NCI-H1105 treated with DMSO at 0.1 percent for 48 hours (cell line): ENCODE measurements at places on chromosomes 2 and 18.

DNA sequence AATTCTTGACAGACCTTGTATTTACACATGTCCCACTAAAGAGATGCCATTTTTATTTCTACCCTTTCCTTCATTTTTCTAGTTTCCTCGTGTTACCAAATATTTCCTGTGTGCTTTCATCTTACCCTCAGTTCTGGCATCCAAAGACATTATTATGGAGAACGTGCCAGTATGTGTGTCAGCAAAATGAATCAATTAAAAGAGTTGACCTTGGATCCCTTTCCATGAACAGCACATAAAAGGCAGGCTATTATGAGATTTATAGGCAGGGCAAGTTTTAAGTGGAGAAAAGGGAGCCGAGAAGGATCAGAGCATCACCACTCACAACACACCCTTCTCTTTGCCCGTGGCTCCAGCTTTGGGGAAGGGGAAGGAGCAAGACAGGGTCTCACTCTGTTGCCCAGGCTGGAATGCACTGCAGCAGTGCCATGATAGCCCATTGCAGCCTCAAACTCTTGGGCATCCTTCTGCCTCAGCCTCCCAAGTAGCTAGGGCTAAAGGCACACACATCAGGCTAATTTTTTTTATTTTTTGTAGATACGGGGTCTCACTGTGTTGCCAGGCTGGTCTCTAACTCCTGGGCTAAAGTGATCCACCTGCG lies 149.9 kb downstream of the GFPT1 start:
- no peak for DNase-seq

DNA sequence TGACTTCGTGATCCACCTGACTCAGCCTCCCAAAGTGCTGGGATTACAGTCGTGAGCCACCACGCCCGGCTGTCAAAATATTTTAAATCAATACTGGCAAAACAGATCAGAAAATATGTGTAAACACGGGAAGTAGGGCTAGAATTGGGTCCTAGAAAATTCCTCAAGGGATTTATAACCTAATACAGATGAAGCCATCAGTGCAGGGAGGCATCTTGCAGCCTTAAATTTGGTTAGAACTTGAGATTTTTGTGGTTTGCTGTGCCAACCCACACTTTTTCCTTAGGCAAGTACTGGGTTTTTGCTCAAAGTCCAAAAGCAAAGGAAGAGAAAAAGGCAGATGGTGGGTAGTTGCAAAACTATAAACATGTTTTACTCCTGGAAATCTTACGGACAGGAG lies 33.7 kb upstream of the NFE2L2 start:
- no peak for DNase-seq

- DNase-seq, result peak; percentile 69
Measured at GRCh38 chr2:230068651-230069055, at the start of gene SLC16A14. TSS of gene SLC16A14 (minus strand) at chr2:230068924. CDS start at chr2:230059352, 9,572 bp downstream.

GRCh38 chr2:229422063-229422462 lies 151.0 kb upstream of the PID1 start:
- peak; percentile 77 for DNase-seq

DNA sequence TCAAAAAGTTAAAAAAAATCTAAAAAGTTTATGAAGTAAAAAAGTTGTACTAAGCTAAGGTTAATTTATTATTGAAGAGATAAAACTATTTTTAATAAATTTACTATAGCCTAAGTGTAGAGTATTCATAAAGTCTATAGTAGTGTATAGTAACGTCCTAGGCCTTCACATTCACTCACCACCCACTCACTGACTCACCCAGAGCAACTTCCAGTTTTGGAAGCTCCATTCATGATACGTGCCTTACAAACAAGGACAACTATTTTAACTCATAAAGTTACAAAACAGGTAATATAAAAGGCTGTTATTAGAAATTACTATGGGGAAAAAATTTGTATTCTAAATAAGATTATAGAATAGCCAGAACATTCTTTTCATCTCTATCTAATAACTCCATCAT lies 158.9 kb upstream of the FN1 start:
- DNase-seq, result no peak

DNA sequence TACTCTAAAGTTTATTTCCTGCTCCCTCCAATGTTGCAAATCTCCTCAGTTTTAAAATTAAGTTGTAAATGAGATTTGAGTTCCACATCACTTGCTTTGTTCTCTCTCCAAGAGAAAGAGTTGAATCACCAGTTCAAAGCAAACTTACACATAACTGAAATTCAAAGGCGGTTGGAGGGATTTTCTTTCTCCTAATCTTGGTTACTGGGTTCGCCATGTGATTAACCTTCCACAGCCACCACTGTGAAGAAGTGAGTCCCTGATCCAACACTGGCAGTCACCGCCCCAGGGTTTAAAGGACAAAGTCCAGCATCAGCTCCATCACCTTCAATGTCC lies 247.1 kb downstream of the MYCN start:
- DNase-seq, result no peak

DNA sequence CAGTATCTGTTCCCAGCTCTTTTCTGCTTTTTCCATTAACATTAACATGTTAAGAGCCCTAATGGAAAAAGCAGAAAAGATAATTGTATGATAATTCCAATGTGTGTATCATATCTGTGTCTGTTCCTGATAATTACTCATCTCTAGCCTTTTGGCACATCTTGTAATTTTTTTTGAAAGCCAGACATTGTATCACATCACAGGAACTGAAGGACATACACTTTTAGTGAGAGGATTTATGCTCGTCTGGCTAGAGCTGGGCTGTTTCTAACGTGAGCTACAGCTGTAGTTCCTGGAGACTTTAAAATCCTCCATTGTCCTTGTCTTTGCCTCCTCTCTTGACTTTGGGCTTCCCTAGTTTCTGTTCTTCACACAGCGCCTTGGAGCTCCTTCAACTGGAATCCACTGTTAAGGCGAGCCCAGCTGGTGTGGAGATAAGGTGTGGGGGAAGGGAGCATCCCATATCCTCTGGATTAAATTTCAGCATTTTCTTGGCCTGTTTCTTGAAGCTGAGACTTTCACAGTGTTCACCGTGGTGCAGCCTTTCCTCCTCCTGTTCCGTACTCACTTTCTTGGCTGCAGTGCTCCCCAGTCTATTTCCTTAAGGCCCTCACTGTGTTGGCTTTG lies 211.5 kb downstream of the GALR1 start:
- DNase-seq, result no peak

- DNase-seq, result no peak
Measured at GRCh38 chr2:210460322-210461227, 16.0 kb downstream of the LANCL1 start.

GRCh38 chr2:65992198-65992554 lies 442.7 kb upstream of the MEIS1 start:
- DNase-seq, result no peak

DNA sequence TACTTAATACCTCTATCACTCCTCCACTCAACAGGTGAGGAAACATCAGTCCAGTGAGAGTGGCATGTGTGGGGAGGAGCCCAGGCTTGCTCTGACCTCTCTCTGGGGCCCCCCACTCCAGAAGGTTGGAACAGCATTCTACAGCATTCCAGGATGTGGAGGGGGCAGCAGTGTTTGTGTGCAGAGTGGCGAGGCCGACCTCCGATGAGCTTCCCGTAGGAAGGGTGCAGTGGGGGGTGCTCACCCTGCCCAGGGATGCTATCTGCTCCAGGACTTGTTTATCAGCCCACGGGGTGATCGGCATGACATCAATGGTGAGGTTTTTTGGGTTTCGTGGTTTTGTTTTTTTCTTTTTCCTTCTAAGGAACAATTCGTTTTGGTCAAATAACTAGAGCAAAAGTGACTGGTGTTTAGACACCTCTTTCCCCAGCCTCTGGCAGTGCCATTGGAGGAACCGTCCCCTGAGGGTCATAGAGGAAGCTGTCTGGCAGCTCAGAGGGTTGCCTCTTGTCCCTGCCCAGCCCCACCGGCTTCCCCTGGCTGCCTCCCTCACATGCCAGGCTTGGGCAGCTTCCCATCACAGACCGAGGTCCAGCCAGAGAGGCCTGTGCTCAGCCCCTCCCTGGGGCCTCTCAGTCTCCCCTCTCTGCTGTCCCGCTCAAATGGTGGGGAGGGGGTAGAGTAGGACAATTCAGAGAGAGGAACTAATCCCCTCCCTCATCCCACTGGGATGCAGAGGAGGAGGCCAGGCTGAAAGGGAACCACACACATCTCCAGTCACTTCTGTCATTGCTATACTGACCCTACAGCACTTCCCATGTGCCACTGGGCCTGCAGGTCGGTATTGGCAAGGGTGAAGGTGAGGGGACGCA lies 96.5 kb downstream of the ZFP36L2 start:
- no peak for DNase-seq

DNA sequence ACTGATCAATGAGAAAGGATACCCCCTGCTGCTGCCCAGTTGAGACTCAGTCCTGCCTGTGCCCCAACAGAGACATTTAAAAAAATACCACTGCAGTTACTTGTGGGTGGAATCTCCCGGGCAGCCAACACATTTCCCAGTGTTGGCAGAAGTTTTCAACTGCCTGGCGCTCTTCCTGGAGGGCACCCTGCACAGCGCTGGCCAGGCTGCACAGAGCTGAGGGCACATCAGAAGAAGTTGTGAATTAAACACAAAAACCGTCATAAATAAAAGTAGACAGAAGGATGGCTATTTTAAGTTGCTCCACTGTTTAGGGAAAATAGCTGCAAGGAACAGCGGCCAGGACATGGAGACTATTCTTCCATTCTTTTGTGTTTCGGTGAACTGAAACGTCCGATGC lies 110.2 kb upstream of the THOC1 start:
- DNase-seq, result no peak

DNA sequence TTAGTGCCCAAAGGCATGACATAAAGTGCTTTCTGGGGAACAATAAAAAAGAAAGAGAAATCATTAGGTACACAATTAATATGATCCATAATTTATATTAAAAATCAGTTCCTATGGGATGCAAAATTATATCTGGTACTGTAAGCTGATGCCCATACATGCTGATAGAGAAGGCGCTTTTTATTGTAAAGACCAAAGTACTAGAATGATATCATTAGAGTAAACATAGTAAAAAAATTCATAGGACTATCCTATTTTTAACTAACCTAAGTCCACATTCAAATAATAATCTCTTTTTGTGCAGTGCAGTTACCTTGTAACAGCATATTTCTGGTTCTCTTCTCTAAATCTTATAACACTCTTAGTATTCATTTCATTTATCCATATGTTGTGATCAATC lies 252.2 kb downstream of the ASXL3 start:
- DNase-seq, result peak; percentile 76

- no peak for DNase-seq
Measured at GRCh38 chr2:199798831-199799580, 52.0 kb downstream of the FTCDNL1 start.

- no peak for DNase-seq
Measured at GRCh38 chr18:50687491-50687890, 127.6 kb downstream of the MAPK4 start.

- DNase-seq, result no peak
Measured at GRCh38 chr2:112187805-112188596, 49.8 kb downstream of the FBLN7 start.

GRCh38 chr2:120858361-120859106 lies 122.9 kb downstream of the GLI2 start:
- DNase-seq, result no peak

GRCh38 chr2:26387189-26387588 lies 14.5 kb upstream of the DRC1 start:
- no peak for DNase-seq

DNA sequence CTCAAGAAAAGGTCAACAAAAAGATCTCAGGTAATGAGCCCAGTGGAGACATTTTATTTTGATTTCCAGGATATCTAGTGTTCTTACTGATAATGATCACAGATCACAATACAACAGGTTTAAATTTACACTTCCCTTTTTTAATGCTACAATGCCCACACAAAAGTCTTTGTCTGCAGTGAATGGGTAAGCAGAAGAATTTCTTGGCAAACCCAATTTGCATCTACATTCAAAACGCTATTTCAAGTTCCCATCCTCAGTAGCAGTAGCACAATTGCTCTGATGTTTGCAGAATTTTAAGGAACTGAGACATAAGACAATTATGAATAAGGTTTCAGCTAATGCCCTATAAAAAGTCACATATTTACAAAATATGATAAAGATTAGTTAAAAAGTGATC lies 929.4 kb upstream of the PIK3C3 start:
- DNase-seq, result no peak

DNA sequence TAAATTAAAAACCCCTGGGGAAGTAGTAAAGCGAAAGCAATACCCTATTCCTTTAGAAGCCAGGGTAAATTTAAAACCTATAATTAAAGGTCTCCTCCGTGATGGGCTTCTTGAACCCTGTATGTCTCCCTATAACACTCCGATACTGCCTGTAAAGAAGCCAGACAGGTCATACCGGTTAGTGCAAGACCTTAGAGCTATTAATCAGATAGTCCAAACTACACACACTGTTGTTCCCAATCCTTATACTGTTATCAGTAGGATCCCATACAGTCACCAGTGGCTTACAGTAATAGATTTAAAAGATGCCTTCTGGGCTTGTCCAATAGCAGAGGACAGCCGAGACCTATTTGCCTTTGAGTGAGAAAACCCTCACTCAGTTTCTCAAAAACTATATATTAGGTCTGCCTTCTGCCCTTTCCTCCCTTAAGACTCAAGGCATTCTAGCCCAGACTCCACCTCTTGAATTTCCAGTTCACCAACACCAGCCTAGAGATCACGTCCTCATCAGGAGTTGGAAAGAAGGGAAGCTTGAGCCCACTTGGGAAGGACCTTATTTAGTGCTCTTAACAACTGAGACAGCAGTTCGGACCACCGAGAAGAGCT lies 12.4 kb upstream of the SAP130 start:
- DNase-seq, result no peak

GRCh38 chr2:198127627-198128026 lies 323.2 kb downstream of the PLCL1 start:
- DNase-seq, result peak; percentile 26

DNA sequence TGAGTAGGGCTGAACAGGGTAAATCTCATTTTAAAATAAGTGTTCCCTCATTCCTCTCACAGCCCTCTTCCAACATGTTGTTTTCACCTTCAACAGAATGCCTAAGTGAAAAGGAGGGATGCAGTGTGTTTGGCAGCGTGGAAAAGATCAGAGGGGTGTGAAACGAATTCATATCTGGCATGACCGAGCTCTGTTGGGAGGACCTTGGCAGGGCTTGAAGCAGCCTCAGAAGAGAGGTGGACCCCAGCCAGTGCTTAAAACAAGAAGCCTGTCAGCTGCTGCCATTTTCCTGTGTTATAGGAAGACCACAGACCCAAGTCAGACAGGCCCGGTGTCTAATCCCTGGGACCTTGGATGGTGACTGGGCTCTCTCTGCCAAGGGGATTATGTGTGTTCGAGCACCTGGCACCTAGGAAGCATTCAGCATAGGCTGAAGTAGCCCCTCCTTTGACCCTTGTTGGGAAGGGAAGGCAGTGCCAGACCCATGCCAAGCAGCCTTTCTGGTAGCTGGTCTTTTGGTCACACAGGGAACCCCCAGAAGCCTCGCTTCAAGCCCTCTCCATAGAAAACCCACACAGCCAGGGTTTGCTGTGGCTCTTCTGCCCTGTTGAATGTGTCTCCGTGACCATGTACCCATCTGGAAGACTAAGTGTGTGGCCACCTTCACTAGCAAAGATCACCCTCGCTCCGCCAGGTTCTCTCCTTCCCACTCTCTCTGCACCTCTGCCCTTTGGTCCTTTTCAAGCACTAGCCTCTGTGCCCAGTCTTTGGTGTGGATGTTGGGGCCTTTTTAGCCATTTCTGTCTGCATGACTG lies 87.5 kb upstream of the ST3GAL5 start:
- no peak for DNase-seq

- DNase-seq, result no peak
Measured at GRCh38 chr2:189179570-189179950, at the start of gene COL5A2. TSS of gene COL5A2 (minus strand) at chr2:189179761. CDS start at chr2:189179604, 157 bp downstream.
